NCI-H82 (cell line): ENCODE measurements at places on chromosomes 5 and 9.

DNA sequence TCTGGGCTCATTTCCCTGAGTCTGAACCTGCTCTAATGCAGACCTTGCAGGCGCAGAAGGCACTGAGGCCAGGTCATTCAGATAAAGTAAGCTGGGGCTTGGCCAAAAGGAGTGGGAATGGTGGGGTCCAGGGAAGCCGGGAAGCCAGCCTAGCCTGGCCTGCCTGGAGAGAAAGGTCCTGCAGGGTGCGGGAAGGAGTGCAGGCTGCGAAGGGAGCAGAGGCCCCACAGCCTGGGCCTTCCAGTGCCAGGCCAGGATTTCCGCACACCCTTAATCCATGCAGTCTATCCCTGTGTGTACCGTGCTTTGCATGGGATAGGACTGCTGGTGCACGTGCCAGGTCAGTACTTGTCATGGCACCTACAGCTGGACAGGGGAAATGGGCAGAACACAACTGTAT lies 3.6 kb upstream of the STING1 start:
- DNase-seq, result peak; percentile 24

GRCh38 chr5:56123531-56124243 lies 109.4 kb downstream of the ANKRD55 start:
- peak; percentile 1 for DNase-seq

DNA sequence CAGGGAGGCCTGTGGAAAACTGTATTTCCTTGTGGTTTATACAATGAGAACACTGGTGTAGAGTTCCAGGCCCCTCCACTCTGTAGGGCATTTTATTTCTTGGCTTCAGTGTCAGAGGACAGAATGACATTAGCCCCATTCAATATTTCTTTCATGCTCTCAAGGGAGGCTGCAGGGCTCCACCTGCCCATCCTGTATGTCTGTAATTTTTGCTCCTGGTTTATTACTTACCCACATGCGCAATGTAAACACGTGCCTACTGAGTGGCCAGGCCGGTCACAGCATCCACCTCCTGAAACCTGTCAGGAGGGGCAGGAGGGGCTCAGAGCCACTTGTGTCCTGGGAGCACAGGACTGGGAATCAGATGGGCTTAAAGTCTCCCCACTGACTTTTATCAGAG lies 82.4 kb downstream of the GADD45G start:
- DNase-seq, result no peak

GRCh38 chr5:180808461-180809000 lies 5.9 kb upstream of the MGAT1 start:
- DNase-seq, result peak; percentile 85

- no peak for DNase-seq
These were observed 103.7 kb downstream of the CEMIP2 start for GRCh38 chr9:71664566-71664965.

GRCh38 chr9:99050292-99050911 lies 54.5 kb upstream of the TGFBR1 start:
- no peak for DNase-seq

DNA sequence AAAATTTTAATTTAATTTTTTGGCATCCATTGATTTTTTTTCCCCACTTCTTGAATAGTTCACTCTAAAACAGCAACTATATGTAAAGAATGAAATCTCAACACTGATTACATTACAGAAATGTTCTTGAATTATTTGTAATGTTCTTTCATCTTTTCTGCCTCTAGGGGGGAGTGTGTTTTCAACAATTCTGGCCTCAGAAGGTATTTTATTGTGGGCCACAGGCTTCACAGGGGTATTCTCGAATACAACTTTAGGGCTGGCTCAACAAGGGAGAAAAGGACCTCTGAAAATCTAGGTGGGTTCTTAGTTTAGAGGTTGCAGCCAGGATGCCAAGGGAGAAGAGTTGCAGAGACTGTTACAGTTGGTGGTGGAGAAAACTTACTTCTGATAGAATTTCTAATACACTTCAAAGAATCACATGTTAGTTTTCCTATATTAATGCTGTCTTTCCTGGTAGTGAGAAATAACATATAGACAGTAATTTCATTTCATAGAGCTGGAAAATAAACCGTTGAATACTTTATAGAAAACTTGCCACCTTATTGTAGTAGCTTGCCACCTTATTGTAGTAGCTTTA lies 3.6 kb upstream of the NPR3 start:
- peak; percentile 19 for DNase-seq

- DNase-seq, result no peak
These were observed 21.6 kb upstream of the MIER3 start for GRCh38 chr5:56973473-56973872.

- no peak for DNase-seq
These were observed 21.7 kb downstream of the CLPTM1L start for GRCh38 chr5:1322955-1323802.

GRCh38 chr5:133853646-133854365 lies 114.6 kb downstream of the C5orf15 start:
- DNase-seq, result peak; percentile 37
